ENCODE measurements at places on chromosomes 1 and 21. TPM values are rescaled to one million over a fixed set of nuclear protein-coding genes. Genes with fewer than 3 reads are reported as not detected.

The ATP1A4 gene
- total RNA-seq, result 0.48 TPM

DNA sequence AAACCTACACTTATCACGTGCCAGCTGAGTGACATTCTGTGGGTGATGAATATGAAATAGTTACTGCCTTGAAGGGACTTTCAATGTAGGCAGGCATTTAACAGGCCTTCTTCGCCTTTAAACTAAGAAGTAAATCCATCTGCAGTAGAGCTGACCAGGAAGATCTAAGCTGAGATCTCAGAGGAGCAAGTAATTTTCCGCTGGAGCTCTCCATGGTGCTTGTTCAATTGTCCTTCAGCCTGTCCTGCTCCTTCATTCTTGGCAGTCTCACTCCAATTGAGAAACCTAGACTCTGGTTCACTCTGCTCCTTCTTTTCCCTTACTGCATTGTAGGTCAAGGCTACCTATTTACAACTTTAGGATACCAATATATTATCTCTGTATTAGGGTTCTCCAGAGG is 183.5 kb downstream of the HMCN1 start:
- ATAC-seq, result no peak

DNA sequence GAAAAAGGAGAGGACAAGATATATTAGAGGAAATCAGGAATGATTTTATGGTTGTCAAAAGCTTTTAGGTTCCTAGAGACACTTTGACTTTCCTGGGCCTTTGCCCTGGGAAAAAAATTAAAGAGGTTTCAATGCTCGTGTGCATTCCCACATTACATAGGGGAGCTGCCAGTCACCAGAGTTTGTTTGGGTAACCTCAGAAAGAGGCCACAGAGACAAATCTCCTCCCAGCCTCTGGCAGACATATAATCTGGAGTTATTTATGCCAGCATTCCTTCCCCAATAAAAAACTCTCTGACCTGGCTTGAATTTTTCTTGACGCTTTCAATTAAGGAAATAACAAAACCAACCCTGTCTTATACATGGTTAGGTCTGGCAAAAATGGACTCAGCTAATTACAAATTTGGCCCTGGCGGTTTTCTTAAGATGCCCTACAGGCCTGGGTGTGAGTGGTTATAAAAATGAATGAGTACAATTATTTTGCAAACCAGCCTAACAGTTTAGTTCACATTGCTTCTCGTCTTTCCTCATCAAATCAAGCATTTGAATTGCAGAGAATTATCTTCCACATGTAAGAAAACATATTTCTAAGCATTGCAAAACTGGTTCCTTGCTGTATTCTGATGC is 63.7 kb downstream of the WLS start:
- ATAC-seq, result no peak

The CSMD2 gene
- not detected for total RNA-seq
